Thoracic aorta (tissue), 2 donors: ENCODE measurements at places on chromosomes 1 and 21. TPM values are rescaled to one million over a fixed set of nuclear protein-coding genes. Genes with fewer than 3 reads are reported as not detected.

GRCh38 chr1:207646944-207647579, 2.1 kb downstream of the CR1L start:
- DNase-seq: no peak

Gene C4BPB
- total RNA-seq: 3.7 TPM

Gene TEX38
- not detected for total RNA-seq

Gene UAP1
- total RNA-seq: 70.4 TPM

DNA sequence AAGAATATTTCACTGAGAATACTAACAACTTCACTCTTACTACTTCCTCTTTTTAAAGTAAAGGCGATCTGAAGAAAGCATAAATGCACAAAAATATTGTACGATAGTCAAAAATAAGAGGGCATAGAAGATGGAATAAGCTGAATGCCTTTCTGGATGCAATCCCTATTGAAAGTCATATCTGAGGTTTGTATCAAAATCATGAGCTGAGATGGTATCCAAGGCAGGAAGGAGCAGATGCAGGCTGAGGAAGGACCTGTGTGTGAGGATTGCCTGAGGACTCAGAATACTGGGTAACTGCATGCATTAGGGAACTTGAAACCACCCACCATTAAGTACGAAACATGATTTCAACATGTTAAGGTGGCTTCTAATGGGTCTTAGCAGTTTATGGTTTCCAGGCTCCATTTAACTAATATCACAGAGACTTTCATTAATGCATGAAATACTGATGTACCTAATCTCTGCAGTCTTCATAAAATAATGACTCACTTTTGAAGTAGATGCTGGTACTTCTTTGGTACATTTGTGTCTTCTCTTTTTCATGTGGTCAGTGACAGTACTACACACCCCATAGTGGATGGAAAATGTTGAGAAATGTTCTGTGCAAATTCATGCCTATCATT, 29.6 kb upstream of the RGS1 start:
- no peak for DNase-seq

- no peak for DNase-seq
Observed at GRCh38 chr1:119075614-119076013, 64.8 kb downstream of the WARS2 start.

GRCh38 chr1:41479808-41480160, 4.7 kb downstream of the EDN2 start:
- no peak for DNase-seq

Gene KRTAP11-1
- total RNA-seq: not detected

DNA sequence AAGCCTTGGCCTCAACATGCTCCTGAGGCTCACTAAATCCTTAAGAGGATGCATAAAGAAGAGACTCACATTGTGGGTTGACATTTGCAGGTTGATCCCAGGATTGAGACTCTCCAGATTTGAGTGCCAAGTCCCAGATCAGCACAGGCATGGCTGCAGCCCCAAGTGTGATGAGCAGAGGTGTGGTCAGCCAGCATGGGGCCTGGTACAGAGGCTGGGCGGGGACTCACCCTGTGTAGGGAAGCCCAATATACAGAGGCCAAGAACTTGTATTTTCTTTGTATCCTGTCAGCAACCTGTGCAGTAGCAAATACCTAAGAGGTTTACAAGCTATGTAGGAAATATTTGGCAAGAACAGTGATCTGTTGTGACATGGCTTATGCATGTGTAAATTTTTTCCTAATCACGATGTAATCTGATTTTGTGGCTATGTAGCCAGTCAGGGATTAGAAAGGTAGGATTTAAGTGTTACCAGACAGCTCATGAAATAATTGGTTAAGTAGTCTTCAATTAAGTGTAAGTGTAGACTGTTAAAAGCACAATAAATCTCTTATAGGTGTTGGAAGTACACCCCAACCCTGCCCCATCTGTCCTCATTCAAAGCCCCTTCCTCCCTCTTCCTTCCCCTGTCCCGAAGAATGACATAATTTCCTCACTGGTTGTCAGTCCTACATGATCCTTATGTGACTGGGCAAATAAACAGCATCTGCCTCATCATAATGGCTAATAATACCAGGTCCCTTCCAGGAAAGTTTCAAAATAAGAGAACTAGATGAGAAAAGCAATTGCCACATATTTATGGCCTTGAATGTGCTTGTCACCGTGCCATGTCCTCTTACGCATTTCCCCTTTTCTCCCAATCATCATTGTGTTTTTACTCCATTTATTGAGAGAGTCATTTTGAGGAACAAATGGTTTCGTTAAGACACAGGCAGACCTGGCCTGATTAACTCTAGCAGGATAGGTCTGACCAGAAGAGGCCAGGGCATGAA, 120.9 kb downstream of the HLX start:
- DNase-seq: no peak
